ENCODE measurements at places on chromosomes 1 and 21. TPM values are rescaled to one million over a fixed set of nuclear protein-coding genes. Genes with fewer than 3 reads are reported as not detected.

MMP23B gene
- 4.9 TPM for total RNA-seq

LCE1C gene
- total RNA-seq = not detected

AADACL3 gene
- total RNA-seq = not detected

CAPZA1 gene
- total RNA-seq = 259 TPM

POLR3C gene
- total RNA-seq = 51.4 TPM

RNU1-1 gene
- 1,591 TPM for total RNA-seq

S100A8 gene
- not detected for total RNA-seq

RWDD3 gene
- total RNA-seq = 9.6 TPM

PPIAL4G gene
- 0.24 TPM for total RNA-seq

MPC2 gene
- total RNA-seq = 24.9 TPM

DNA sequence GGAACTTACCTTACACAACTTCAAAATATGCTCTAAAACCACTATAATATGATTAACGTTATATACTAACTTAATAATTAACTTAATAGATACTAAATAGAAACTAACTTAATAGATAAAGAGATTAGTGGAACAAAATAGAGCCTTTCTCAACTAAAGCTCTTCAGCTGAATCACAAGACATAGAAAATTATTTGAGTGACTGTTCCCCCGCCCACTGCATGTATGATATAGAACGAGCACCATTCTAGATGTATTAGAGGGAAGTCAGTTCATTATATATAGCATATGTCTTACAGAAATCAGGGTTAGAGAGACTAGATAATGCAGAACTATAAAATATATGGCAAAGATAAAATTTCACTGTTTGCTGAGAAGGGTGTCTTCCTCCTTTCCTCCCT, 16.3 kb downstream of the LYPLAL1 start:
- H3K27ac ChIP-seq = no peak overlapping the region
- no peaks in the 10 kb centered on the region for H3K27me3 ChIP-seq
- peaks cover 27% of the 10 kb centered on the region for H3K4me1 ChIP-seq
- H3K36me3 ChIP-seq = peaks cover 11% of the 10 kb centered on the region
- H3K4me3 ChIP-seq = no peak overlapping the region

- peaks cover 19% of the 10 kb centered on the region for H3K4me1 ChIP-seq
- peak; percentile 65 for DNase-seq
- H3K4me3 ChIP-seq = peak overlapping the region; percentile 57
- no peaks in the 10 kb centered on the region for H3K27me3 ChIP-seq
- H3K27ac ChIP-seq = peak overlapping the region; percentile 93
These were observed 8.6 kb upstream of the FCMR start for GRCh38 chr1:206930210-206930798.

DNA sequence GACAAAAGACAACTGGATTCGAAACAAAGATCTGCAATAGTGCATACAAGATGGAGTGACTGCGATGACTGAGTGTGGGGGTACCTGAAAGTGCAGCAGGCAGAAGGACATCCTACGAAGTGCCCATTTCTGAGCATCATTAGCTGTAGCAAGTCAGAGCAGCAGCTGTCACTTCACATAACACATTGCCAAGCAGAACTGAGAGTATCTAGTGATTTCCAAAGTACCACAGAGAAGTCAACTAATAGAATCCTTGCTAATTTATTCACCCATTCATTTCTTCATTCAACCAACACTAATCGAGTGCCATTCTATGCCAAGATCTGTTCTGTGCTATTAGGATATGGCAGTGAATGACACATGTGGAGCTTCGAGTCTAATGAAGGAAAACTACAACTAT, 31.6 kb upstream of the CAMSAP2 start:
- no peak for DNase-seq
- H3K4me1 ChIP-seq = peaks cover 3% of the 10 kb centered on the region
- H3K27ac ChIP-seq = no peak overlapping the region
- no peaks in the 10 kb centered on the region for H3K36me3 ChIP-seq
- H3K27me3 ChIP-seq = peaks cover 9% of the 10 kb centered on the region
- no peak overlapping the region for H3K4me3 ChIP-seq

- no peaks in the 10 kb centered on the region for H3K4me1 ChIP-seq
- H3K27ac ChIP-seq = no peak overlapping the region
- no peaks in the 10 kb centered on the region for H3K36me3 ChIP-seq
- H3K4me3 ChIP-seq = no peak overlapping the region
- no peak for DNase-seq
These were observed 12.2 kb downstream of the AMY1C start for GRCh38 chr1:103761896-103762295.

DNA sequence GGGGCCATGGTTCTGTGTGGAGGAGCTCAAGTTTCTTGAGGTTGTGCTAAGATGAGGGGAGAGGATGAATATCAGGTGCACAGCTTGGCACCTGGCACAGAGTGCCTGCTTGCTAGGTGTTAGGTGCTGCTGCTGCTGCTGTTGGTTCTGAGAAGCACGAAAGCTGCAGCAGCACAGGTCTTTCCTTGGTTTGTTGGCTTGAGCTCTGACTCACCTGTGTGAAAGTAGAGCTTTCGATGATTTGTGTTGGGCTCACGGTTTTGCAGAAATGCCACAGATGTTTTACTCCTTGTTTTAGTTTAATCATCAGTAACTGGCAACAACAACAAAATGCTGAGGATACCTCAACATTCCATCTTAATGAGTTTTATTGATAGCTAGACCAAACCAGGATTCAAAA, 221.6 kb downstream of the BRINP2 start:
- no peak overlapping the region for H3K27ac ChIP-seq
- H3K4me1 ChIP-seq = no peaks in the 10 kb centered on the region
- no peak for DNase-seq
- no peaks in the 10 kb centered on the region for H3K36me3 ChIP-seq

GRCh38 chr1:79312438-79312837, 305.9 kb upstream of the ADGRL4 start:
- DNase-seq = no peak
- no peak overlapping the region for H3K27ac ChIP-seq
- peaks cover 4% of the 10 kb centered on the region for H3K36me3 ChIP-seq

GRCh38 chr1:65167586-65168242, 19.7 kb downstream of the AK4 start:
- peaks cover 7% of the 10 kb centered on the region for H3K4me1 ChIP-seq
- H3K27me3 ChIP-seq = peaks cover 20% of the 10 kb centered on the region
- no peak overlapping the region for H3K27ac ChIP-seq
- H3K4me3 ChIP-seq = no peak overlapping the region
- DNase-seq = no peak

- H3K36me3 ChIP-seq = no peaks in the 10 kb centered on the region
- no peak overlapping the region for H3K4me3 ChIP-seq
- no peak overlapping the region for H3K27ac ChIP-seq
- H3K27me3 ChIP-seq = no peaks in the 10 kb centered on the region
- no peaks in the 10 kb centered on the region for H3K4me1 ChIP-seq
- no peak for DNase-seq
These were observed 91.2 kb downstream of the APP start for GRCh38 chr21:26079366-26079765.

DNA sequence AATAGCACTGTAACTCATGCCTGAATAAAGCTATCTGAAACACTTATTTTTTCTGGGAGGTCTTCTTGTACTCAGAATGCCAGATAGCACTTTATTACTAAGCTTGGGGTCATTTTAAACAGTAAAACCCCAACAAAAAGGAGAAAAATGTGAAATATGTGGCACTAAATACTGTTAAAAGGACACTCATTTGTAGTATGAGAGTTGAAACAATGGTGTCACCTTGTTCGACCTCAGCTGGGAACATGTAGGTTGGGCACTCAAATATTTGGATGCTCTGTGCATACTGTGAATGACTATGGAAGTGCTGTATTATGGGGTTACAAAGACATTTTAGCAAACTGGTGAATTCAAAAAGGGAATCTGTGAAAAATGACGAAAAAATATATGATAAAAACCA, 53.9 kb downstream of the SELENOF start:
- no peak overlapping the region for H3K27ac ChIP-seq
- H3K4me3 ChIP-seq = no peak overlapping the region
- no peaks in the 10 kb centered on the region for H3K27me3 ChIP-seq

DNA sequence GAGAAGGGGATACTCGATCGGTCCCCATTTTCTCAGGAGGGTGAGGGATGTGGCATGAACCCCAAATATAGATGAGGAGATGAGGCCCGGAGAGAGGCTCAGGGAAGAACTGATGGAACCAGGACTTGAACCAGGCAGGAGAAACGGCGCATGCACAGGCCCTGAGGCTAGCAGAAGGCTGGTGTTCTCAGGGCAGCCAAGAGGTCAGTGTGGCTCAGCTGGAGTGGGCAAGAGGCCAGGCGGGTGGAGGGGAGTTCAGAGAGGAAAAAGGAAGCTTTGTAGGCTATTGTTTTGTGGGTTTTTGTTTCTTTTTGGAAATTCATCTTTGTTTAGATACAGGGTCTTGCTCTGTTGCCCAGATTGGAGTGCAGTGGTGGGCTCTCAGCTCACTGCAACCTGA, 122.0 kb downstream of the LACTBL1 start:
- H3K27me3 ChIP-seq = peaks cover 20% of the 10 kb centered on the region
- H3K4me1 ChIP-seq = peaks cover 3% of the 10 kb centered on the region
- no peaks in the 10 kb centered on the region for H3K36me3 ChIP-seq
- DNase-seq = no peak

GRCh38 chr1:42529724-42530181, 66.7 kb downstream of the CCDC30 start:
- peak overlapping the region; percentile 72 for H3K4me3 ChIP-seq
- no peak for DNase-seq
- no peaks in the 10 kb centered on the region for H3K36me3 ChIP-seq
- peaks cover 8% of the 10 kb centered on the region for H3K4me1 ChIP-seq
- no peaks in the 10 kb centered on the region for H3K27me3 ChIP-seq

DNA sequence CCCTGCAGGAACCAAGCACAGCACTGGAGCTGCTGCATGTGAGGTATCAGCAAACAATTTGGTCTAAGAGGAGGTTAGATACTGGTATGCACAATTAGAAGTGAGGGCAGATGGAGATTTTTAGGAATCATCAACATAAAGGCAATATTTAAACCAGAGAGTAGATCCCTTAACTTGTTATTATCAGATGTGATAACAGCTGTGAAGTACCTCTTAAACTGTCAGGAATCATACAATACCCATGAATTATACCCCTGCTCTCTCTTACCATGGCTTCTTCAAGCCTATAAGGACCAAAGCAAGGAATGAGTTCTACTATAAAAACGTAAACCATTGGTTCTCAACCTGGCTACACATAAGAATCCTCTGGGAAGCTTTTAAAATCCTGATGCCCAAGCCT, 3.9 kb downstream of the BCAR3 start:
- DNase-seq = no peak
- peaks cover 10% of the 10 kb centered on the region for H3K27me3 ChIP-seq
- H3K4me3 ChIP-seq = no peak overlapping the region
- no peak overlapping the region for H3K27ac ChIP-seq
- peaks cover 4% of the 10 kb centered on the region for H3K36me3 ChIP-seq

GRCh38 chr1:243179720-243180119, 75.4 kb downstream of the CEP170 start:
- no peak overlapping the region for H3K27ac ChIP-seq
- no peaks in the 10 kb centered on the region for H3K36me3 ChIP-seq
- H3K4me3 ChIP-seq = no peak overlapping the region
- H3K4me1 ChIP-seq = no peaks in the 10 kb centered on the region

- no peak overlapping the region for H3K4me3 ChIP-seq
- peaks cover 4% of the 10 kb centered on the region for H3K4me1 ChIP-seq
- no peaks in the 10 kb centered on the region for H3K27me3 ChIP-seq
- DNase-seq = no peak
These were observed 15.5 kb downstream of the IBA57 start for GRCh38 chr1:228180959-228181644.

- peaks cover 14% of the 10 kb centered on the region for H3K36me3 ChIP-seq
- peaks cover 44% of the 10 kb centered on the region for H3K4me1 ChIP-seq
- peak overlapping the region; percentile 96 for H3K4me3 ChIP-seq
These were observed 930 bp downstream of the DHCR24 start for GRCh38 chr1:54885807-54886723.

DNA sequence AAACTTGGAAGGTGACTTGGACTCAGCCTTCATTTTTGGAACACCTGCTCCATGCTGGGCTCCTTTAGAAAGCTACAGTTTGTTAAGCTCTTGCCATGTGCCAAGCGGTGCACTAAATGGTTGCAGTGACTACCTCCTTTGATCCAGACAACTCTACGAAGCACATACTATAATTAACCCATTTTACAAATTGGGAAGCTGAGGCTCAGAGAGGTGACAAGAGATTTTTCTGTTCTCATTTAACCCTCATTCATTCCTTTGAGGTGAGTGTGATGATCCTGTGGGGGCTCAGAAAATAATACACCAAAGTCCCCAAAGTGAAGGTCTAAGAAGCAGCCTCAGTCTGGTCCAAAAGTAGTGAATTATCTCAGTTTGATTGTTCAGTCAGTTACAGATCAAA, 1.6 kb upstream of the PAQR7 start:
- H3K4me3 ChIP-seq = no peak overlapping the region
- no peaks in the 10 kb centered on the region for H3K36me3 ChIP-seq
- no peak for DNase-seq

DNA sequence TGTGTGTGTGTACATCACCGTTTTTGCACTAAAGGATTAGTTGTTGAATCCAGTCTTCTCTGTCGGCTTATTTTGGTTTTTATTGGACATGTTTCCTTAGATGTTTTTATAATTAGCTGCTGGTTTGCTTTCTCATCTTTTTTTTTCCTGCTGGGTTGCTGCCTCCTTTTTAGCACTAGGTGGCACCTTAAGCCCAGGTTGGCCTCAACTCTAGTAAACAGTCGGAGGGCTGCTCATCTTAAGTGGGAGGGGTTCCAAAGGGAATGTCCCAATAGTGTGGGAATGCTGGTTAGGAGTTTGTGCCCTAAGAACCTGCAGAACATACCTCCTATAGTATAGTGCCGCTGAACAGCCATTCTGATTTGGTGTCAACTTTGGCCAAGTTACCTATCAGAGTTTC, 570.1 kb upstream of the CXADR start:
- no peak overlapping the region for H3K4me3 ChIP-seq
- no peaks in the 10 kb centered on the region for H3K27me3 ChIP-seq
- no peak overlapping the region for H3K27ac ChIP-seq

DNA sequence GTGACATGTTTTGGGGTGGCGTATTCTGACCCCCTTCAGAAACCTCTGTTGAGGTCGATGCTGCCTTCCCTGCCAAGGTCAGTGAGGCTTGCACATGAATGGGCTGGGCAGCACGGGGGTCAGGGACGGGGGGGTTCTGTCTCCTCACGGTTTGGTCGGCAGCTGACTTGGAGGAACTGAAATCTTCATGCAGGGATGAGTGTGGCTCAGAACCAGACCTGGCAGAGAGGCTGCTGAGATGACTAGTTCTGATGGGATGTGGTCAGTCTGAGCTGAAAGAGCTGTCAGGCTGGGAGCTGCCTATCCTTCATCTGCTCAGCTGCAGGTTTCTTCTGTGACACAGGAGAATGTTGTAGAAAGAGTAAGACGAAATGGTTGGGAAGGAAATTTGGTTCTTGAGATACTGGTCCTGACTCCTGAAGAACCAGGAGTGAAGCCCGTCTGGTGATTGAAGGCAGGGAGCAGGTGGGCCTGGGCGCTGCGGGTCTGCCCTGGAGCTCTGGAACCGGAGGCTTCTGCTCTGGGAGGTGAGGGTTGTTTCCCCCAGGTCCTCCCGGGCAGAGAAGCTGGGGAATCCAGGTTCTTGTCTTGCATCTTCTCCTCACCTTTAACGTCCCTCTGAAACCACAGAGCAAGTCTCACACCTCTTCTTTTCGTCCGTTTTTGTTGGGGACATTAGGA, 3.3 kb downstream of the SLX9 start:
- peaks cover 32% of the 10 kb centered on the region for H3K4me1 ChIP-seq
- no peaks in the 10 kb centered on the region for H3K27me3 ChIP-seq
- no peak overlapping the region for H3K4me3 ChIP-seq
- no peak overlapping the region for H3K27ac ChIP-seq
- peak; percentile 31 for DNase-seq

Measured in natural killer cell treated with Interleukin-12 subunit alpha and Interleukin-12 subunit beta and Interleukin-15 and Interleukin-18, amount 100 ng/mL, for 72 hours (primary cell).